ENCODE measurements at places on chromosomes 7 and 10.

GRCh38 chr10:25142116-25142864, 32.5 kb upstream of the GPR158 start:
- no peak for DNase-seq

GRCh38 chr7:129462420-129462819, 28.2 kb downstream of the STRIP2 start:
- no peak for DNase-seq

GRCh38 chr7:95690367-95690947, 81.9 kb upstream of the DYNC1I1 start:
- peak; percentile 32 for DNase-seq

DNA sequence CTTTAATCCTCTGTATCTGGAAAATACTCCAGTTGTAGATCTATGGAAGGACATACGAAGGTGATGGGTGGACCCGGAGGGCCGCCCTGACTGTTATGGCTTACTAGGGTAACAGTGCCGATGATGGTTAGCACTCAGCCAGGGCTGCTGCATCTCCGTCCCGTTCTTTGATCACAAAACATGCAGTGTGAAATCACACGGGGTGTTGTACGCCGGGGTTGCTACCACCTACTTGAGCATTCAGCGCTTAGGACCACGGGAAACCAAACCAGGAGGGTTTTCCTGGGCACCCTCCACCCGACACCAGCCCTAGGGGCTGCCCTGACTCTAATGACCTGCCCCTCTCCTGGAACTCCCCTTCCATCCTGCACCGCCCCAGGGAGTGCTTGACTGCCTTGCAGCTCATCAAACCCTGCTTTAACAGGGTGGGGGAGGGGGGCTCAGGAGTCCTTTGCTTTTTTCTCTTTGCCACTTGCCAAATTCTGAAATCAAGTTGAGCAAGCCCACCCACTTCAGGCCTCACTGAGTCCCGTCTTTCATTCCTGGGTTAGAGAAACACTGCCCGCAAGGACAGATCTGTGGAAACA, 20.4 kb downstream of the ZNF775 start:
- no peak for DNase-seq
